ENCODE measurements at places on chromosomes 6 and 20.

DNA sequence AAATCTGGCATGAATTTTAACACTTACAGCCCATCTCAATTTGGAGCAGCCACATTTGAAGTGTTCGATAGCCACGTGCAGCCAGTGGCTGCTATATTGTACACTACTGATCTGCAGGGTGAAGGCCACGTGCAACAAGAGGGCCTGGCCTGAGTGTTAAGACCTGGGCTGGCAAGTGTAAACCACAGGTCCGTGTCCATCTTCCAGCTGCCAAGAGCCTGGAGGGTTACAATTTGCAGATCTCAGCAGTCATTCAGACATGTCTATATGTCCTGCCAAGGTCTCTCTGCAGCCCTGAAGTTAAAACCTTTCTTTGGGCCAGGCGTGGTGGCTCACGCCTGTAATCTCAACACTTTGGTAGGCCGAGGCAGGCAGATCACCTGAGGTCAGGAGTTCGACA is 14.1 kb downstream of the SGK2 start:
- no peak for DNase-seq

- DNase-seq = no peak
Measured at GRCh38 chr6:81900616-81901015, 148.1 kb upstream of the TENT5A start.

DNA sequence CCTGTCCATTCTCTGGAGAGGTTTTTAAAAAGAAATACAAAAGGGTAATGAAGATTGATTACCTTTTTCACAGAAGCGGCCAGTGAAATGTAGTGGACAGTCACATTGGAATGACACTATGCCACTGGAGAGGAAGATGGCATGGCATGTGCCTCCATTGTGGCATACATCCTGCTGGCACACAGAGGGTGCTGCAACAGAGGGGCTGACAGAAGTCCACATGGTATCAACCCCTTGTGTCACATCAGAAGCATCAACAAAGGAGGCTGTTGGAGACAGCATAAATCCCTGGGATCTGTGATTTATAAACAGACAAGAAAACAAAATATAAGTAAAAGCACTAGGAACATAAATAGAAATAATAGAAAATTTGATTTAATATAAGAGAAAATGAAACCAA is 594.9 kb downstream of the PHF3 start:
- no peak for DNase-seq

DNA sequence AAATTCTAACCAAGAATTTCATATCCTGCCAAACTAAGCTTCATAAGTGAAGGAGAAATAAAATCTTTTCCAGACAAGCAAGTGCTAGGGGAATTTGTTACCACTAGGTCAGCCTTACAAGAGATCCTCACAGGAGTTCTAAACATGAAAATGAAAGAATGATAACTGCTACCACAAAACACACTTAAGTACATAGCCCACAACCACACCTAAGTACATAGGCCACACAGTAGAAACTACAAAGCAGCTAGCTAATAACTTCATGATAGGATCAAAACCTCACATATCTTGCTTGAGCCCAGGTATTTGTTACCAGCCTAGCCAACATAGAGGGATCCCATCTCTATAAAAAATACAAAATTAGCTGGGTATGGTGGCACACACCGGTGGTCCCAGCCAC is 50.4 kb downstream of the IRAK1BP1 start:
- DNase-seq = no peak

DNA sequence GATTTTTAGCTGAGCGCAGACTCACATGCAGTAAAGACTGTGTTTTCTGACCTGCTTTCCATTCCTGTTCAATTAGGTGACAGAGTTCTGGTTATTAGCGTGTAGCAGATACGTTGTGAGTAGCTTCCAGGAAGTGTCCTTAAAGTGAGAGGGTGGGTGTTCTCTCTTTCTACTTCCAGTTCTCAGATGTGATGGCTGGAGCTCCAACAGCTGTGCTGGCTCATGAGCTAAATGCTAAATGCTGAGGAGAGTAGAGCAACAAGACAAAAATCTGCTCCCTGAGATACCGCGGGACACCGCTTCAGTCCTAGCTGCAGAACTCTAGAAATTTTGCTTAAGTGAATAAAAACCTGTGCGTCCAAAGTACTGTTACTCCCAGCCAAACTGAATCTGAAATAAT is 38.2 kb upstream of the FYN start:
- DNase-seq = no peak

DNA sequence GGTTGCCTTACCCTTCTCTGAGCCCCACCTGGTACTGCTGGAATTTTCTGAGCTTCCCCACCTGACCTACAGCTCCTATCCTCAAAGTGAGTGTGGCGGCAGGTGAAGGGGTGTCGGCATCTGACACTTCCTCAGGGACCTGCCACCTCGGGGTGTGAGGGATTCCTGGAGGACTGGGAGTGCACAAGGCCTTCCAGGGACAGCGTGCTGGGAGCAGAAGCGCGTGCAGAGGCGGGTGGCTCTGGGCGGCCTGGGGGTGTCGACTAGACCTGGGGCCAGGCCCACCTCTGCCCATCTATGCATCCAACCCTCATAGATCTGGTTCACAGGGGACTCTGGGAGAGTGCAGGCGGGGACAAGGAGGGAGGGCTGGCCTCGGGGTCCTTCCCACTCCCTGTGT is 7.8 kb downstream of the DLGAP4 start:
- no peak for DNase-seq

GRCh38 chr6:165223736-165224135 is 85.7 kb downstream of the C6orf118 start:
- DNase-seq = no peak

DNA sequence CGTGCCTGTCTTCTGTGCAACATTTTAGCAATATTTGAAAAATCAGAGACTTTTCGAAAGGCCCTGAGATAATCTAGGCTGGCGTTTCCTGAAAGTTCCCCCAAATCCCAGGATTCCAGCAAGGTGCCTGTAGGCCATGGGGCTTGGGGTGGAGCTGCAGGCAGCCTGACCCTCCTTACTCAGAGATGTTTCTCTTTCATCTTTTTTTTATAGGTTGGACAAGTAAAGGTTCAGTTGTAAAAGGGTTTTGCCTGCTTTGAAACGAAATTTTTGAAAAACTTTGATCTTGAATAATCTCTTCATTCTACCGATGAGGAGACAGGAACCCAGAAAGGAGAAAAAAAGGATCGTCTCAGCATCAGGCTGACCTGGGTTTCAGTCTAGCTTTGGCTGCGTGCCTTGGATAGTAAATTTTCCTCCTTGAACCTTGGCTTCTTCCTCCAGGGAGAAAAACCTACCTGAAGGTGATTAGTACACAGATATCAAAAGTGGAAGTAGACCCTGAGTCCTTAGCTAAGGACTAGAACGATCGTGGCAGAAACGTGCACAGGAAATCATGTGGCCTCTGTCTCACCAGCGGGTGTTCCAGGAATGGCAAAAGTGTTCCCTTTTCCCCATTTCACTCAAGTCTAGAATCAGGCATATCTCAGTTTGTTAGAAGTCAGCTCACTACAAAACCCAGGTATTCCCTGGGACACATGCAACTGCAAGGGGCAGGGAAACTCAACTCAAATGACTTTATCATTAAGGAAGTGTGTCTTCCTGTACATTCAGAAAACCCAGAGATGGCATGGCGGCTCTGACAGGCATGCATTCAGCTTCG is 128.2 kb upstream of the PTPN1 start:
- DNase-seq = no peak

- no peak for DNase-seq
Measured at GRCh38 chr6:30893001-30893591, 8.8 kb downstream of the DDR1 start.

DNA sequence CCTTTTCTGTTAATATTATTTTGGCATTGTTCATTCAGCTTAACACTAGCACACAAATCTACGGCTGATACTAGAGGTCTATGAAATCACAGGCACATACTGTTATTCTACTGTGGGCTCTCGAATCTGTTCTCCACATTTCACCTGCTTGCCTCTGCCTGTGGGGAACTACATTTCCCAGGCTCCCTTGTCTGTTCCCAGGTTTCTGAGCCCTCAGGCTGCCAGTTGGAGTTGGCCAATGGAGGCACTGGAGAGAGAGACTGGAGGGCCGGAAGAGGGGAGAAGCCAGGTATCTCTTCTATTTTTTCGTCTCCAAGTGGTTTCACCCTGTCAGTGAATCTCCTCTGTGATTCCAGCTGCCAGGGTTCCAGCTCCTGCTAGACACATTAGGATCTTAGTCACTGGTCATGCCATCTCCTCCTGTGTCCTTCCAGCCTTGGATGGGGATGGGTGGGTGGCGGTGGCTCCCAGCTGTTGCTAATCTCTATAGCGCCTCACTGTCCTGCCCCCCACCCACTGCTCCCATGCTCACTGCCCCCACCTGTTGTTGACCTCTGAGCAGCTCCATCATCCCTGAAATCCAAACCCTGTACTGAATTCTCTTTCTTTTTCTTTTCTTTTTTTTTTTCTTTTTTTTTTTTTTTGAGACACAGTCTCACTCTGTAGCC is 188.2 kb downstream of the LRFN2 start:
- no peak for DNase-seq

- DNase-seq = no peak
Measured at GRCh38 chr6:138568997-138569396, 69.7 kb upstream of the NHSL1 start.

DNA sequence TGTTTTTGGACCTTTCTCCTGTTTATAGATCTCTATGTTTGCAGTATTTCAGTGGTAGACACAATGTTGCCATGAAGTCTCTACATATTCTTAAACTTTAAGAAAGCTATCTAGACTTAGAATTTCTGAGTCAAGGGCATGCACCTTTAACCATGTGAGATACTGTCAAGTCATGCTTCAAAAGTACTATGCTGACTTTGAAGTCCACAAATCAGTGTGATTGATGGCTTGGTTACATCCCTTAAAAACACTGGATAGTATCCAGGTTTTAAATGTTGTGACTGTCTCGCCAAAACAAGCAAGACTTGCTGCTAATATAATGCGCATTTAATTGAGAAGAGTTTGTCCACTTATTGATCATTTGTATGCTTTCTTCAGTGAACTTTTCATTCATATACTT is 30.5 kb downstream of the ZNF334 start:
- DNase-seq = no peak

DNA sequence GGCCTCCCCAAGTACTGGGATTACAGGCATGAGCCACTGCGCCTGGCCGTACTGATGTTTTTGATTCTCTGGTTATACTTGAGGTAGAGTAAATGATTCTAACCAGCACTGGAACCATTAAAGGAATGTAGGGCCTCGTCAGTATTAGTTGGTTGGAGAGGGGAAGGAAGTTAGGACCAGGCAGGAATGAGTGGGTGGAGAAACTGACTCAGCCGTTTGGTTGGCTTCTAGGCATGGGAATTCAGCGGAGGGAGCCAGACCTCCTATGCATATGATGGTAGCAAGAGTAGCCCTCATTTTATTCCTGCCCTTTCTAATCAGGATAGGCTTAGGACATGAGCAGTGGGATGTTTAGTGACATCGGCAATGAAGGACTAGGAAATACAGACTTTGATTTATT is 19.0 kb upstream of the SERINC3 start:
- DNase-seq = no peak

DNA sequence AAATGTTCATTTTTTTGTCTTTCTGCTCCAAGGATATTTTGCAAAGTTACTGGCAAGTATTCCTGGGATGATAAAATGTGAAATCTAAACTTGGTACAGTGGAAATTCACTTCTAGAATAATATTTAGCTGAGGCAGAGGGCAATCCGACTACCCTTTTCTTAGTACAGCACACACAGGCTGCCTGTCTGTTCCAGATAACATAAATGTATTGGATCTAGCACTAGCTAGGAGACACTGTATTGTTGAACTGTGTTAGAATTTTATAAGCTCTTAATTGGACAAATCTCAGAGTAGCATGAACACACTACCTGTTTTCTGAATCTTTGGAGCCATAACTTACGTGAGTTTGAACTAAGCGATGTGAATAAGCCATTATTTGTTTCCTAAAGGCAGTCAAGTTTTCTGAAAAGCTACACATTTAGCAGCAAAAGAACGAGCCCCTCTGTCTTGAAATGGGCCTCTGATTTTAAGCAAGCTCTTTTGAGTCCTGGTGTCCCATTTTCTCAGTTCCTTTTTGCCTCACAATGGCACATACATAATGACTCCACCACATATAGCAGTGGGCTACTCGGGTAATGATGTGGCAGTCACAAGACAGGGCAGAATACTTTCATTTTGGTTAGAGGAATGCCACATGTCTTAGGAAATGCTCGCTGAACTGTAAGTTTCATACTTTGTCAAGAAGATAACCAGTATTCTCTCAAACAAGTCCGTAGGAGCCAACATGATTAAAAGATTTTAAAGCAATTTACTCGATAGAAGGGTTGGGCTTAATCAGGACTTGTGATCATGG is 116.5 kb upstream of the ESR1 start:
- DNase-seq = no peak

- no peak for DNase-seq
Measured at GRCh38 chr6:39084506-39084905, 30.5 kb downstream of the SAYSD1 start.

GRCh38 chr6:53440336-53440945 is 91.7 kb upstream of the ELOVL5 start:
- DNase-seq = no peak

DNA sequence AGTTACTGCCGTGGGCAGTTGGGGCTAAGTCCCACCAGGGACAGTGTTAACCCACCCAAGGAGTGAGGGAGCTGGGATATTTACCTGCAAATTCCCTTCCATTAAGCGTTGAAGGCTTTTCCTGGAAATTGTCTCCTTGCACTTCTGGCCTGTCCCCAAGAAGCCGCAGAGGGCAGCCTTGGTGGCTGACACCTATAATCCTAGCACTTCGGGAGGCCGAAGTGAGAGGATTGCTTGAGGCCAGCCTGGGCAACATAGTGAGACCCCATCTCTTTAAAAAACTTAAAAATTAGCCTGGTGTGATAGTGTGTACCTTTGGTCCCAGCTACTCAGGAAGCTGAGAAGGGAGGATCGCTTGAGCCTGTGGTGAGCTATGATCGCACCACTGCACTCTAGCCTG is 204.4 kb downstream of the EYA2 start:
- DNase-seq = no peak

DNA sequence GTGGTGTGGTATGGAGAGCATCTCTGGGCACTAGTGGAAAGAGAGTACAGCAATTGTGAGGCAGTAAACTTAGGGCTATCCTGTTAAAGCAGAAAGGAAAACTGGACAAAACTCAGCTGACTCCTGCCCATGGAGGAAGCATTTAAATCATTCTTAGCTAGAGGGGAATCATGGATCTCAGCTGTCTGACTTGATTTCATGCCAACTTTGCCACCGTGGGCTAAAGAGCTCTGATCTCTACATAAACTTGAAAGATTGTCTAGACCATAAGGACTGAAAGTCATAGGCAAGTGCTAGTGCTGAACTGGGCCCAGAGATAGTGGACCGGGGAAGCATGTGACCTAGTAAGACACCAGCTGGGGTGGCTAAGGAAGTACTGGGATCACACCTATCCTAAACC is 651.8 kb downstream of the COL12A1 start:
- no peak for DNase-seq

All from fibroblast of the conjunctiva (primary cell).